Mesenchymal stem cell (in vitro differentiated cells and primary cell): ENCODE measurements at places on chromosomes 1 and 21.

DNA sequence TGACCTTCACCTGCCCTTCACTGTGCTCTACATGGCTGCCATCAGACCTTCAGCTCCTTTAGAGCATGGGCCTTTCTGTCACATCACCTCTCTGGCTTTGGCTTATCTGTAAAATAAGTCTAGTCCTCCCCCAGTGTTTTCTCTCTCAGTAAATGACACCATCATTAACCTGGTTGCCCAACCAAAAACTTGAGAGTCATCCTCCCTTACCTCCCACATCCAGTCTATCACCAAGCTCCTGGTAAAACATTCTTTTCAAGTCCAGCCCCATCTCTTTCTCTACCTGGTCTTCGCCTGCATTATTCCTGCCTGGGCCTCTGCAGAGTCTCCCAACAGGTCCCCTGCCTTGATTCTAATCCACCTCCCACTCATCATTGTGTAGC, 13.1 kb downstream of the SLC26A9 start:
- DNase-seq = no peak

GRCh38 chr1:169367096-169367685, 406 bp downstream of the NME7 start:
- no peak for DNase-seq

DNA sequence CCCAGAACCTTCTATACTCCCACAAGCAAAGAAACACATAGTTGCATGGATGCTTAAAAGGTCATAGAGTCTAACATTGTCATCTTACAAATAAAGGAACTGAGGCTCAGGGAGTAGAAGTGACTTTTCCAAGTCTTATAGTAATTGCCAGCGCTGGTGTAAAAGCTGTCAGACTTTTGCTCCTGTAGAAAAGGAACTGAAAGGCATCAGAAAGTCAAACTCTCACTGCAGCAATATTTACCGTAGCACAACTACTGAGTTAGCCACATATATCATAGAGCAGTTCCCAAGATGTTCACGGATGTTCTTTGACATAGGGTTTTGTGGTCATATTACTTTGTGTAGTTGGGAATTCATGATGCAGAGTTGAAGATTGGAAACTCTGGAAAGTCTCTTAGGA, 16.6 kb upstream of the USP24 start:
- DNase-seq = no peak

GRCh38 chr21:35873441-35873840, 186.9 kb downstream of the SETD4 start:
- no peak for DNase-seq

GRCh38 chr1:240652961-240653409, 41.0 kb upstream of the GREM2 start:
- no peak for DNase-seq

GRCh38 chr21:41071258-41072171, 96.4 kb upstream of the BACE2 start:
- no peak for DNase-seq

GRCh38 chr1:21669258-21670058, at the start of gene RAP1GAP:
RAP1GAP (minus strand) TSS chr1:21669357; CDS start chr1:21620032, 49,325 bp downstream.
- DNase-seq = peak; percentile 21

DNA sequence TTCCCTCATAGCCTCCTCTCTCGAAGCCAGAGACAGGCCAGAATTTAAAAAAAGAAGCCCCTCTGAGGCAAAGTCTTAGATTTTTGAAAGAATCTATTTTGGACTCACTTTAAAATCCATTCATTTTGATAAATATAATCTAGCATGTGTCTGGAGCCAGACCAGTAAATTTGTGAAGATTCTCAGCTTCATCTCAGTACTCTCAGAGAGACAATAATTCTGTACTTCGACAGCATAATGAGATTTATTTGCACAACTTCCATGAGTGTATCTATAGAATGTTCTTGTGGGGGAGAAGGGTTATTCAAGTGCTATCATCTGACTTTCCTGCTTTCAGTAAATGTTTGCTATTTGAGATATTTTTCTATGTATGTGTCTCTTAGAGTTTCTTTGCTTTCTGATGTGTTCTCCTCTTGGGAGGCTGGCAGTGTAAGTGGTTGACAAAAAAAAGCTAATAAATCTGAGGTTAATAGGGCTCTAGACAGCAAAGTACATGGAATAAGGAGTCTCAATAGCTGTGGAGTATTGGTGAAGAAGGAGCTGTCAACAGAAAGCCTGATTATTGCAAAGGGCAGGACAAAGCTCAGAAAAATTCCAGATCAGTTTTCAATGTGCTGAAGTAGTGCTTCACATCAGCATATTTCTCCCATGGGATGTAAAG, 223.0 kb downstream of the PTBP2 start:
- DNase-seq = peak; percentile 21

GRCh38 chr1:88661951-88662699, 21.9 kb upstream of the PKN2 start:
- DNase-seq = peak; percentile 25

DNA sequence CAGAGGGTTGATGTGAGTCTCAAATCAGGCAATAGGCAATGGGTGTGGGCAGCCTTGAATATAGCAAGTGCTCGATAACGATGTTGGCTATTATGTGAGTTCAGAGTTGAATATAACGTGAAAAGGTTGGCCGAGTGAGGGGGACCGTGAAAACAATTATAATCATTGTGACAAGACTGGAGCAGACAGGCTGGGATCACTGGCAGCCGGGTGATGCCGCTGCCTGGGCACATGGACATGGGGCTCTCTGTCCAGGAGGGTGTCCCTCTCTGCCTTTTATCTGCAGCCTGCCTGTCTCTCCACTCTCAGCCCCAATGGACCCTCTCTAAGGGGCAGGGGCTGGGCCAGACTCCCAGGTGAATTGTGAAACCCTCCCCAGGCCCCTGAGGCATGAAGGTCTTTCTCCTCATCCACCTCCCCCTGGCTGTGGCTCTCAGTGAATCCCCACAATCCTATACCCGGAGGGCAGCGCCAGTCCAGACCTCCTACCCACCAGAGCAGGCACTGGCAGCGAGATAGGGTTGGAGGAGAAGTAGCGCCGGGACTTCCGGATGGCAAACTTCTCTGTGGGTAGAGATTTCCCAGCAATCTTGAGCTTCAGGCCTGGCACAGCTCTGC, 36.4 kb downstream of the TTC39A start:
- no peak for DNase-seq

GRCh38 chr1:94332516-94332915, 85.7 kb upstream of the ABCD3 start:
- no peak for DNase-seq

GRCh38 chr1:81998165-81998564, 197.4 kb downstream of the ADGRL2 start:
- DNase-seq = peak; percentile 14

DNA sequence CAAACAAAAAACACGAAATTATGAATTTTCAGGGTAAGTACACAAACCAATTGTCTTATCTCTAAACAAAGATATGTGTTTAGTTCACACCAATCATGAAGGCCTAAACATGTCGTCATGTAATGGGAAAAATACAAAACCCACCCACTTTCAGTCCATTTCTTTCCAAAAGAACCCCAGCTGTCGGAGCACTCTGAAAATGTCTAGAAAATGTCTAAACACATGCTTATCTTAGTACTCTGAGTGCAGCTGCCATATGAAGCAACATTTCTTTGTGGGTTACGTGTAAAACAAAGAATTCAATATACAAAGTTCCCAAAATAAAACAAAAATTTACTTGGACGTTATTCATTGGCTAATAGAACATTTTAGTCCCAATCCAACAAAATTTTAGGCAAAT, 22.7 kb downstream of the SERBP1 start:
- DNase-seq = peak; percentile 38

GRCh38 chr1:101236516-101237228, at the start of gene S1PR1:
S1PR1 (plus strand) TSS chr1:101237019; CDS start chr1:101238985, 1,966 bp downstream.
- peak; percentile 76 for DNase-seq

GRCh38 chr1:203065986-203066385, 19.8 kb downstream of the MYOG start:
- DNase-seq = no peak

DNA sequence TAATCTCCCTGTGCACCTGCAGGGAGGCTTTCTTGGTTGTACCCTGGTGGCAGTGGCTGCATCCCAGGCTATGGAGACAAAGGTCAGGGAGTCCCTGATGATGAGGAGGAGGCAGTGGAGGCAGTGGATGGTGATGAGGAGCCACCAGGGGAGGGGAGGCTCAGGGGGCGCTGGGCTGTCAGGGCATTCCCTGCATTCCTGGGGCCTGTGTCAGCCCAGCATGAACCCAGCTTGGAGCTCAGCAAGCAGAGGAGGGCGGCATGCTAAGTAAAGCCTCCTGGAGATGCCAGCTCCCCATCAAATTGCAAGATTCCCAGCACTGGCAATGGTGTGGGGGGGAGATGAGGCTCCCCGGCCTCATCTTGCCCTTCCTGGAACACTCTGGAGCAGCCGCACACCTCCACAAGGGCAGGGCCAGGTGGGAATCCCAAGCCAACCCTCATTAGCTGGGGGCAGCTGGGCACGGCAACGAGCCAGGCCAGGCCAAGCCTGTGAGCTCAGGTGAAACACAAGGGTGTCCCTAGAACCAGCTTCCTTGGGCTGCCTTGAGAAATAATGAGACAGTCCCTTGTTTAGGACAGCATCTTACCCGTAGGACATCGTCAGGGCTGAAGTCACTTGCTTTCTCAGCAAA, 469.5 kb downstream of the MATN1 start:
- no peak for DNase-seq

- no peak for DNase-seq
Observed at GRCh38 chr1:56566061-56566744, 13.2 kb downstream of the PLPP3 start.

DNA sequence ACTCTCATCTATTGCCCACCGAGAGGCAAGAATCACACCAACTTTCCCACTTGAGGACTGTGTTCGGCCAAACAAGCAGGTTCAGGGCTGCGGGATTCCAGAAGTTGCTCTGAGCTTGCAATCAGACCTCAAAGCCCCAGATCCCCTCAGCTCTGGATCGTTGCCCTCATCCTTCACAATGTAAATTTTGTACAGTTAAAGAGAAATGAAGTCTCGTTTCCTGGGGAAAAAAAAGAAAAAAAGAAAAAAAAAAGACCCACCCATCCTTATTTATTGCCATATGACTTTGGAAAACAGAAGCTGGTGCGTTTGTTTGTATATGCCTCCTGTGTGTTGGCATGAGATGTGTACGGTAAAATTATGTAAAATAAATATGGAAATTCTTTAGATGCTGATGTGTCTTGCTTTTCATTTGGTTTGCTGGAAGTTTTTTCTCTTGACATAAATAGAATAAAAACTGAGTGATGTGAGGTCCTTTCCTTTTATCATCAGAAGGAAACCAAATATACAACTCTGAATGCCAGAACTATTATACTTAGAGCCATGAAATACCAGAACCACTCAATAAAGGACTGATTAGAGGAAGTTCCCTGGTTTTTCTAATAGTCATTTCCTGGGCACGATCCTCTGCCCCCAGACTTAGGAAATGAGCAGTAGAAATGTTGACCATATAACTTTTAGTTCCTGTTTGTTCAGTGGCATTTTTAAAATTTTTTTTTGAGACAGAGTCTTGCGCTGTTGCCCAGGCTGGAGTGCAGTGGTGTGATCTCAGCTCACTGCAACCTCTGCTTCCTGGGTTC, 48.7 kb downstream of the LHX4 start:
- DNase-seq = no peak

DNA sequence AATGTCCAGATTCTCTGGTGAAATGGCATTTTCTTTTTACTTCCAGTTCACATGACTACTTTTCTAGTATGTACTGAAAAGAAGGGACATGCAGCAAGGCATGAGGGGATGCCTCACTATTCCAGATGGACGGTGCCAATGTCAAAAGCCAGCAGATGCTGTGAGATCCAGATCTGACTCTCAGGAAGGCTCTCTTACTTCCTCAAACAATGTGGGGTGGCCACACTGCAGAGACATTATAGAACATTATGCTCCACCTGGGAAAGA, 17.7 kb downstream of the CRYZ start:
- no peak for DNase-seq

DNA sequence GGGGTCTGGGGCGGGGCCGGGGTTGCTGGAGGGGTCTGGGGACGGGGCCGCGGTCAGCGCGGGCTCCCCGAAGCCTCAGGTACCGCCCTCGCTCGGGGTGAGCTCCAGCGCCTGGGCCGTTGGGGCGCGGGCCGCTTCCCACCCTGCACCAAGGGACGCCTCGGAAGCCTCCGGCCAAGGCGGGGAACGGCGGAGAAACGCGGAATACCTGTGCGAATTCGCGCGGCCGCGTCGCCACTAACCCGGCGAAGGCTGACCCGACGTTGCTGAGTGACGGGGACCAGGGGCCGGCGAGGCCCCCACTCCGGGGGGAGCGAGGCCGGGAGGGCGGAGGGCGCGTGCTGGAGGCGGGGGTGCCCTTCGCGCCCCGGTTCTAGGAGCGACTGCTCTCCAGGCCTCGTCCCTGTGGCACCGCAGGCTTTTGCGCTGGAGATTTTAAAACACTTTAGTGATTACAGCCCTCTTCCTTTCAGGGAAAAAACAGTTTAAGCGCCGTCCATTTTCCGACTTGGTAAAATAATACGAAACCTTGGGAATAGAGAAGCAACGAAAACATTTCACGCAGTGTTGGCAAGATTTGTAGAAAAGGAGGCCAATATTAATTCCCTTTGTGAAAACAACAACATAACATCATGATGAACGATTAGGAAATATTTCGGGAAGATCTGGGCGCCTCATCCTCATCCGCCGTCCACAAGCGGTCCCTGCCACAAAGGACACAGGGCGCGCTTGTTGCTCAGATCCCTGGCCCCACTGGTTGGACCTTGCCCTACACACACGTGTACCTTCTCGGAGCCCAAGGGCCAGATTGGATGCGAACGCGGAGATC, 971 bp upstream of the GNG4 start:
- no peak for DNase-seq

GRCh38 chr1:10726355-10726754, 70.1 kb downstream of the CASZ1 start:
- DNase-seq = no peak

DNA sequence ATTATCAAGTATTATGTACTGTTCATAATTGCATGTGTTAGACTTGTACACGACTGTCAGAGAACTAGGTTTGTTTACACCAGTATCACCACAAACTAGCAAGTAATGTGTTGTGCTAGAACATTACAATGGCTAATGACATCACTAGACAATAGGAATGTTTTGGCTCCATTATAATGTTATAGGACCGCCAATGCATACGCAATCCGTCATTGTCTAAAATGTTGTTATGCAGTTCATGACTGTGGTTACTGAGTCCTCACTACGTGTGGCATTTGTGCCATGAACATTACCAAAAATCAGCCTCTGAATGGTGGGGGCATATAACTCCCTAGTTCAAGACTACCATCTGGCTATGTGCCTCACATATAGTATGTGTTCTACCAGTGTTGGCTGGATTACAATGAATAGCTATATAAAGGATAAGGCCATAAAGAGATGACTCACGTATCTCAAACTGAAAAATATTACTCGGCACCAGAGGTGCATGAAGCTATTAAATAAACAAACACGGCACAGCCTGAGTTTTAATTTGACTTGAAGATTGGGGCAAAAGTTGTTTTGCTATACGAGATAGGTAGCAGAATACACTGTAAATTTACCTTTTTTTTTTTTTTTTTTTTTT, 89.1 kb upstream of the COL24A1 start:
- no peak for DNase-seq

DNA sequence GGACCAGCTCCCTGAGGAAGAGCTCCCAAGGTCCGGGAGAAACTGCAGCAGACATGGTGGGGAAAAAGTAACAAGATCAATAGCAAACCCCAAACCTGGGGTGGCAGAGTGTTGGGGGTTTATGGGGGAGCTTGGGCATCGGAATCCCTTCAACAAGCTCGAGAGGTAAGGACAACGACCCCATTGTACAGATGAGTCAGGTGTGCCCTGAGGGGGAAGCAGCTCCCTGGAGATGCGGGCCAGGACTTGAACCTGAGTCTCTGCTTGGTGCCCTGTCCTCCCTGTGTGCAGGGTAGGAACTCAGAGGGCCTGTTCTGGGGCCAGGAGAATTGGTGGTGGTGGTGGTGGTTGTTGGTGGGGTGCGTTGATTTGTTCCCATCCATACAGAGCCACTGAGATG, 125.4 kb downstream of the PTPRU start:
- DNase-seq = no peak
